GM23248 (cell line): ENCODE measurements at places on chromosomes 16 and 17. TPM values are rescaled to one million over a fixed set of nuclear protein-coding genes. Genes with fewer than 3 reads are reported as not detected.

MAPT gene
- total RNA-seq, result not detected in 2 replicates

ZG16 gene
- total RNA-seq, result not detected in 2 replicates

TEX19 gene
- total RNA-seq, result not detected in 2 replicates

CCDC154 gene
- not detected in 2 replicates for total RNA-seq

PIK3R5 gene
- 0.11 TPM in 1 of 2 replicates, not detected in the other for total RNA-seq

MAF gene
- 0.22 TPM in 1 of 2 replicates, not detected in the other for total RNA-seq

DOC2B gene
- total RNA-seq, result not detected in 2 replicates

UNC45B gene
- not detected in 2 replicates for total RNA-seq

DNA sequence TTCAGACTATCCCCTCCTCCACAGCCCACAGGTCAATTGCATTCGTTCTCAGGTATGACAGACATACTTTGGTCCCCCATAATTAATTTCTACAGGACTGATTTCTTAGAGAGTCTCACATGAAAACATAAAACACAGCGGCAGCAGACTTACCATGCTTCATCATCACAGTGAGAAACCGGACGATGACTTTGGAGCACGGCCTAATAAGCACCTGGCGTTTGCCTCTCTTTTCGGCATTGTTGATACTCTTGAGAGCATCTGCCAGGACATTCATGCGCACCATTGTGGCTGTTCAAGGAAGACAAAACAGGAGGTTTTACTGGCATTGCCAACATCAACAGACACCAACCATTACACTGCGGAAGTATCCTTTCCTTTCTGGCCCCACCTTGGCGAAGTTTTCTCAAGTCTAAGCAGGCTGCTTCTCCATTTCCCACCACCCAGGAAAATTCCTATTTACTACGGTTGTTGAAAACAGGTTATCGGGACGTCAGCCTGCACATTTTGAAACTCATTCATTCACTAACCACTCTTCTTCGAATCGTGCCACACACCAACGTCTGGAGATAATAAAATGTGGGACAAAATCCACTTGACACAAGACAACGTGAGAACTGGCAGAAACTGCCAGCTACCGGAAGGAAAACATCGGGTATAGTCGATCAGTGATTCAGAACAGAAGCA lies 1.2 kb downstream of the RPS15A start:
- H3K4me3 ChIP-seq, result peak overlapping the region; percentile 86
- peak; percentile 48 for DNase-seq
- H3K27ac ChIP-seq, result peak overlapping the region; percentile 69
- H3K36me3 ChIP-seq, result peaks cover 58% of the 10 kb centered on the region
- no peaks in the 10 kb centered on the region for H3K27me3 ChIP-seq

DNA sequence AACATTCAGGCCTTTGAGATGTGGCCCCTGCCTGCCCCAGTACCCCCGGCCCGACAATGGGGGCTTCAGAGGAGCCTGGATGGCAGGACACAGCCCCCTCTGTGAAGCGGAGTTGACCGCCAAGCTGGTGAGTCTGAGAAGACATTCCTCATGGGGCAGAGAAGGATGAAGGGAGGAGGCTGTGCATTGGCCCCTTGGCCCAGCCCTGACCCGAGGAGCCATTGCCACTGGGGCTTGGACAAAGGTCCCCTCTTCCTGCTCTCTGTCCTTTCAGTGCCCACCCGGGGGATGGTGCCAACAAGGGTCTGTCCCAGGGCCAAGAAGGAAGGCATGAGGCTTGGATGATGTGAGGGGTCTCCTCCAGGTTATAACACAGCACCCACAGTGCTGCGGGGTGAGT lies 30.9 kb upstream of the PHB1 start:
- H3K27ac ChIP-seq, result no peak overlapping the region
- H3K4me1 ChIP-seq, result peaks cover 17% of the 10 kb centered on the region
- DNase-seq, result no peak
- H3K36me3 ChIP-seq, result no peaks in the 10 kb centered on the region
- H3K4me3 ChIP-seq, result no peak overlapping the region

- peak; percentile 35 for DNase-seq
- no peaks in the 10 kb centered on the region for H3K36me3 ChIP-seq
- H3K27me3 ChIP-seq, result no peaks in the 10 kb centered on the region
Measured at GRCh38 chr16:64398793-64399192, 723.1 kb downstream of the CDH11 start.

- no peak for DNase-seq
- peaks cover 13% of the 10 kb centered on the region for H3K4me1 ChIP-seq
- H3K4me3 ChIP-seq, result no peak overlapping the region
- H3K36me3 ChIP-seq, result no peaks in the 10 kb centered on the region
- no peaks in the 10 kb centered on the region for H3K27me3 ChIP-seq
- H3K27ac ChIP-seq, result no peak overlapping the region
Measured at GRCh38 chr17:50492214-50492613, 13.6 kb downstream of the RSAD1 start.

DNA sequence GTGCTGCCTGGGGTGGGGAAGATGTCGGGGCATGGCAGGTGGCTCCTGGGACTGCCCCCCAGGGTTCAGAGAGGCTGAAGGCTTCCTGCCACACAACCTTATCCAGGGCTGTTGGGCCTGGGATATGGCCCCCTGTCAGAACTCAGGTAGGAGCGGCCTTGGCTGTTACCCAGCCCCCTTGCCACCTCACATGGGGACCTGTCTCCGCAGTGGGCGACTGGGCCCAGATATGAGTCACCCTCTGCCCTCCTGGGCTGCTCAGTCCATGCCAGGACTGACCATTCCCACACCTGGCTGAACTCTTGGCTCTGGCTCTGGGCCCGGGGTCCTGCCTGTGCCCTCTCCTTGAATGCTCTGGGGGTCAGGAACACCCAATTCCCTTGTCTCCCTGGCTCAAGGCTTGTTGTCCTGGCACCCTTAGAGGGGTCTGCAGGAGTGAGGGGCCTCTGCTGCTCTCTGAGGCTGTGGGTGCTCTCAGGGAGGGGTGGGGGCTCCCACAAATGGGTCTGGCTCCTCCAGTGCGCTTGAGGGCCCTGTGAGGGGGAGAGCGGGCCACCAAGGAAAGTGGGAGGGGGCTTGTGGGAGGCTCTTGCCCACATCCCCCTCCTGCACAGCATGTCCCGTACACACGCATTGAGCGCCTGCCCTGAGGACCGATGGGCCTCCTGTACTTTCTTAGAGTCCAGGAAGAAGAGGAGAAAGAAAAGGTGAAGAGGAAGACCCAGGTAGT lies 36.0 kb downstream of the LGALS9 start:
- H3K4me1 ChIP-seq, result no peaks in the 10 kb centered on the region
- no peaks in the 10 kb centered on the region for H3K27me3 ChIP-seq
- no peak for DNase-seq
- H3K4me3 ChIP-seq, result no peak overlapping the region

GRCh38 chr16:11208916-11209665 lies 46.9 kb downstream of the SOCS1 start:
- no peaks in the 10 kb centered on the region for H3K36me3 ChIP-seq
- H3K4me1 ChIP-seq, result no peaks in the 10 kb centered on the region
- no peak overlapping the region for H3K4me3 ChIP-seq
- DNase-seq, result peak; percentile 37
- peaks cover 5% of the 10 kb centered on the region; the same call in 1 of the 2 replicates for H3K27me3 ChIP-seq

DNA sequence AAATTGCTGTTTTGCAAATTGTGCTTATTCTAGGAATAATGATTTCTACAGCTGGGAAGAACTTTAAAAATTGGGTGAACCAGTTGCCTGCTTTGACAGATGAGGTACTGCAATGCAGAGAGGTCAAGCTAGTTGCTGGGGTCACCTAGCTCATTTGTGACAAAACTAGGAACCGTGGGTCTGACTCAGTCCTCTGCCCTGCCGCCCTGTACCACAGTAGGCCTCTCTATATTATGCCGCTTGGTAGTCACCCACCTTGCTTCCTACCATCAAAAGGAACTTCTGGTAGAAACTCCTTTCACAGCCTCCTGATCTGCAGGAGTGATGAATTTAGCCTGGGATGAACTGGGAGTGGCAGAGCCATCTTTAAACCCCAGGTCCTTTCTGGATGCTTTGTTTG lies 105.7 kb downstream of the PITPNC1 start:
- no peak overlapping the region for H3K4me3 ChIP-seq
- H3K36me3 ChIP-seq, result no peaks in the 10 kb centered on the region
- no peak overlapping the region for H3K27ac ChIP-seq
- H3K27me3 ChIP-seq, result no peaks in the 10 kb centered on the region

GRCh38 chr16:89216315-89217137 lies 977 bp upstream of the ZNF778 start:
- peaks cover 9% of the 10 kb centered on the region; the same call in 1 of the 2 replicates for H3K4me1 ChIP-seq
- DNase-seq, result peak; percentile 90
- H3K27ac ChIP-seq, result peak overlapping the region; percentile 91

- peak; percentile 66 for DNase-seq
- no peaks in the 10 kb centered on the region for H3K27me3 ChIP-seq
- peak overlapping the region; percentile 78 for H3K27ac ChIP-seq
- no peak overlapping the region for H3K4me3 ChIP-seq
- peaks cover 21% of the 10 kb centered on the region for H3K4me1 ChIP-seq
Measured at GRCh38 chr16:70767377-70768202, 33.4 kb downstream of the VAC14 start.

DNA sequence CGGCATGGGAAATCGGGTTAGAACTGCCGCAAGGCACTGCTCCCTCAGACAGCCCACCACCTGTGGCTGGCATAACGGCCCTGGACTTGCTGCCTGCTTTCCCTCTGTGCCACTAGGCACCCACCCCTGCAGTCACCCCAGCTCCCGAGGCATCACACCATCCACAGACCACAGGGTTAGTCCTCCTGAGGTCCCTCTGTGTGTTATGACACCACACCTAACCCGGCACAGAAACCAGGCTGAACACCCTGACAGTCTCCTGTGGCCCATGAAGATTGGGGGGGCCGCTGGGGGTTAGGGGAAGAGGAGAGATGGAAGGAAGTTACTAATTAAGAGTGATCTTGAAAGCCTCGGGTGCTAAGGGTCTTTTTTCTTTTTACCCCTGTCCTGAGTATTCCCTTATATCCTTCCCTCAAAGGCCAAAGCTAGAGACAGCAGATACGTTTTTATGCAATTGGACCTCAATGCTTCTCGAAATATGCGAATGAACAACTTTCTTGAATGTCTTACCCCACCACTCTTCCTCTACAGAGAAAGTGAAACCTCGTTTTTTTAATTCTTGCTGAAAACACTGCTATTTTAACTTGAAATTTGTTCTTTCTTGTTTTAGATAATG lies 7.0 kb downstream of the CYTH1 start:
- H3K4me3 ChIP-seq, result peak overlapping the region; percentile 27; the same call in 1 of the 2 replicates
- H3K36me3 ChIP-seq, result no peaks in the 10 kb centered on the region
- no peak for DNase-seq
- H3K27ac ChIP-seq, result 0 out of 2 replicates have a peak overlapping the region, but pooled peaks have one; percentile 4
- H3K27me3 ChIP-seq, result no peaks in the 10 kb centered on the region
- peaks cover 20% of the 10 kb centered on the region for H3K4me1 ChIP-seq

DNA sequence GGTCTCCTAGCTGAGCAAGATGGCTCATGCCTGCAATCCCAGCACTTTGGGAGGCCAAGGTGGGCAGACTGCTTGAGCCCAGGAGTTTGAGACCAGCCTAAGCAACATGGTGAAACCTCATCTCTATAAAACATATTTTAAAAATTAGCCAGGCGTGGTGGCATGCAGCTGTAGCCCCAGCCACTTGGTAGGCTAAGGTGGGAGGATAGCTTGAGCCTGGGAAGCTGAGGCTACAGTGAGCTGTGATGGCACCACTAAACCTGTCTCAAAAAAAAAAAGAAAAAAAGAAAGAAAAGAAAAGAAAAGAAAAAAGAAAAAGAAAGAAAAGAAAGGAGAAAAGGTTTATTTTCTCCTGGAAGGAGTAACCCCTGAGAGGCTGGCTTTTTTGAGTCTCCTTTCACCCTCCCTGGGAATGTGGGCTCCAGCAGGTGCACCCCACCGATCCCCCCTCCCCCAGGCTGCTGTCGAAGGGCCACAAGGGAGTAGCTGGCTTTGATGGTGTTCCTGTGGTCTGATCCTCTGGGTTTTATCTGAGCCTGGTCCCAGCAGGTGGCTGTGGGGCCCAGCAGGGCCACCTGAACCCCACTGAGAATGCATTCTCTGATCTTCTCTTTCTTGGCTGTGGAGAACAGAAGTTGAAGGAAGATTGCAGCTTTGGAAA lies 29.9 kb upstream of the TNRC6C start:
- H3K36me3 ChIP-seq, result no peaks in the 10 kb centered on the region
- no peak overlapping the region for H3K27ac ChIP-seq
- H3K4me3 ChIP-seq, result no peak overlapping the region
- no peaks in the 10 kb centered on the region for H3K4me1 ChIP-seq
